MM.1S (cell line): ENCODE measurements at places on chromosomes 7 and 10.

DNA sequence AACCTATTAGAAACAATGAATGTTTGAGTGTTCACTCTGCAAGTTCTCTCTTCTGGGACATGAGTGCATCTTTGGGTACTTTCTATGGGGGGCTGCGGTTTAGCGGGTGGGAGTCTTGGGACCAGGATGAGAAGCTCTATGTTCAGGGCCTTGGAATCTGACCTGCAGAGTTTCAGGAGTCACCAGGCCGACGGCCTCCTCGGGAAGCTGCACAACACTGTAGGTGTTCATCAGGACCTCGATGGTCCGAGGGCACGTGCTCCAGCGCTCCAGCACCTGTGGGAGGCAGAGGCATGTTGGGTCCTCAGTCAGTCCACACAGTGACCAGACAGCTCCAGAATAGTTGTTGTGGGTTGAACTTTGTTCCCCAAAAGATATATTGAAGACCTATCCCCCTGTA lies 8.9 kb upstream of the GBX1 start:
- no peak for DNase-seq

DNA sequence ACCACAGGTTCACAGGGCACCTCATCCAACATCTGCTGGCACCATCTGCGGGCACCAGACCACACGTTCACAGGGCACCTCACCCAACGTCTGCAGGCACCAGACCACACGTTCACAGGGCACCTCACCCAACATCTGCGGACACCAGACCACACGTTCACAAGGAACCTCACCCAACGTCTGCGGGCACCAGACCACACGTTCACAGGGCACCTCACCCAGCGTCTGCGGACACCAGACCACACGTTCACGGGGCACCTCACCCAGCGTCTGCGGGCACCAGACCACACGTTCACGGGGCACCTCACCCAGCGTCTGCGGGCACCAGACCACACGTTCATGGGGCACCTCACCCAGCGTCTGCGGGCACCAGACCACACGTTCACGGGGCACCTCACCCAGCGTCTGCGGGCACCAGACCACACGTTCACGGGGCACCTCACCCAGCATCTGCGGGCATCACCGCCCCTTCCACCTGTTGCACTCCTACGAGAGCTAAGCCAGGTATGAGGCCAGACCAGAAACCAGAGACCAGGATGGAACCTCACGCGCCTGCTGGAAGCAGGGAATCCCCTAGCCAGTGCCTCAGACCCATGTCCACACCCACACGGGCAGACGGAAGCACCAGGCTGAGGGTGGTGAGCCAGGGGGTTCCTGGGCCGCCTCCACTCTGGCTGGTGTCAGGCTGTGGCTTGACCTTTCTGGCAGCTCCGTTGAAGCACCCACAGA lies 182.8 kb downstream of the MAD1L1 start:
- DNase-seq = no peak

DNA sequence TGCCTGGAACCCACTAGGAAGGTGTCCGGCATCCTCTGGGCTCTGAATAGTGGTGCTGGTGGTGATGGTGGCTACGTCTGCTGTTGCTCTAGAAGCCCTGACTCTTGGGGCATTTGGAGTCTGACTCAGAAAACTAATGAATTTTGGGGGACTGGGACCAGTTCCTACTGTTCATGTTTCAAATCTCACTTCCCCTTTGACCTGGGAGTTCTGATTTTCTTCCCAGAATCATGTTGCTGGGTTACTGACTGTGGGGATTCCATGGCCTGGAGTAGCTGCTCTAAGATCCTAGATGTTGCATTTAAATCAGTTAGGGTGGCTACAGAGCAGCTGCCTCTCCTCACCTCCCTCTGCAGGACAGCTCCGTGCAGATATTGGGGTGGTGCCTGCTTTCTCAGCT lies 3.2 kb downstream of the TSPAN33 start:
- no peak for DNase-seq

DNA sequence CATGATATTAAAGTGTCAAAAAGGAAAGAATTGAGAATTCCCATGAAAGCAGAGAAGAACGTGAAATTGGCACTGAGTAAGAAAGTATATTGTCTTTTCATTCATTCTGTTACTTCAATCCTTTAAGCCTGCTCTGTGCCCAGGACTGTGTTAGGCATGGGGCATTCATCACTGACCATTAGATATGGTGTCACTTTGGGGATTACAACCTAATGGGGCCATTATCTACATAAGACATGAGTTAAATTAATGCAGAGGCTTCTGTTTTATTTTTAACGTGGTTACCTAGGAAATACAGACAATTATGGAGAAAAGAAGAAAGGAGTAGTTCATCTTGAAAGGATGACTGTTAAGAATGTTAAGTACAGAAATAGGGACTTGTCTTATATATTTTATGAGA lies 163.5 kb upstream of the LRGUK start:
- DNase-seq = no peak

GRCh38 chr10:90592638-90593302 lies 265.1 kb downstream of the HTR7 start:
- DNase-seq = peak; percentile 86

DNA sequence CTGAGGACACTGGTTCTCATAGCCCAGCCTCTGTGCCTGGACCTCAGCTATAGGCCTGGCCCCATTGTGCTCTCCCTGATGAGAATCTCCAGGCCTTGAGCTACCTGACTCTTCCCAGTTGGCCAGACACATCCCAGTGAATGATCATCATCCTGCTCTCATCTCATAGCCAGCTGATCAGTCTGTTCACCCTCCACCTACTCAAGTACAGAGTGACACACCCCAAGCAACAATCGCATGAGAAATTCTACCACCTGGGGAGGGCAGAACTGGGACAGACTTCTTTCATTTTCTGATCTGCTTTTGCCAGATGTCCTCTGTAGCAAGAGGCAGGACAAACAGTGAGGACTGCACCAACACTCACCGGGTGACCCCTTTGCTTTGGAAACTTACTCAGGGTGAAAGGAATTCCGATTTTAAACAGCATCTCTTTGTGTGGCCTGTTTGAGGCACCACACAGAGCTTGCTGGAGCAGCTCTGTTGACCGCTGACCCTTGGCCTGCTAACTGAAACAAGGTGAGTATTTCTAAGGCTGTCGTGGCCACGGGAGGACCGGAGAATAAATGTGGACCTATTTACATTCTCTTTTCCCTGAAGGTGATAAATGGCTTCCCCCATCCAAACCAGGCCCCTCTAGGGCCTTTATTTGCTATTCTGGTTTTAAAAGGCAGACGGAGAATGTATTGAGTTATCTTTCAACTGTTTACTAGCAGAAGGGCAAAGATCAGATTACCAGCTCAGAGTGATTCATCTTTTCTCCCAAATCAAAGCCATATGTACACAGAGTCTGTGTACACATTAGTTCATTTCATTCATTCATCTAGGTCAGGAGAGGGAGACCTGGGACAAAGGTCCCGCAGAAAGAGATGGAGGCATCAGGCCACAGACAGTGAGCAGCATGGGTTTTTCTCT lies 181.4 kb upstream of the TNS3 start:
- DNase-seq = peak; percentile 49
